ENCODE measurements at places on chromosomes 7 and 10.

GRCh38 chr10:69494626-69495558, 43.6 kb downstream of the TSPAN15 start:
- no peak for DNase-seq

- DNase-seq: no peak
Measured at GRCh38 chr7:132141109-132141508, 435.2 kb downstream of the PLXNA4 start.

DNA sequence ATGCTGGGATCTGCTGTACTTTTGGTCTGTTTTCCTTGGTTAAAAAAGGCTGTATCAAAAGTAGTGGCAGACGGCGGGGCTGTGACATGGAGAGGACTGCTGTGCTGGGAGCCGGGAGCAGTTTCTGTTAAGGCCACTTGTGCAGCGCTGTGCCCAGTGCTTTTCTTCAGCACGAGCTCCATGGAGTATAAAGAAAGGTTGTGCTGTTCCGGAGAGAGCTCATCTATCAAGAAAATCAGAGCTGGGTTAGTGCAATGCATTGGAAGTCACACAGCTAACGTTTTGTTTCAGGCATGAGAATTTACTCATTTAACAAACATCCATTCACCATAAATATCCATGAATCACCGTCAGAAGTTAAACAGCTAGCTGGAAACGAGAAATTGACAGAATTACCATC, 62.0 kb downstream of the KIAA1549 start:
- no peak for DNase-seq

- peak; percentile 87 for DNase-seq
Measured at GRCh38 chr10:104867966-104868598, 227.0 kb downstream of the SORCS3 start.

DNA sequence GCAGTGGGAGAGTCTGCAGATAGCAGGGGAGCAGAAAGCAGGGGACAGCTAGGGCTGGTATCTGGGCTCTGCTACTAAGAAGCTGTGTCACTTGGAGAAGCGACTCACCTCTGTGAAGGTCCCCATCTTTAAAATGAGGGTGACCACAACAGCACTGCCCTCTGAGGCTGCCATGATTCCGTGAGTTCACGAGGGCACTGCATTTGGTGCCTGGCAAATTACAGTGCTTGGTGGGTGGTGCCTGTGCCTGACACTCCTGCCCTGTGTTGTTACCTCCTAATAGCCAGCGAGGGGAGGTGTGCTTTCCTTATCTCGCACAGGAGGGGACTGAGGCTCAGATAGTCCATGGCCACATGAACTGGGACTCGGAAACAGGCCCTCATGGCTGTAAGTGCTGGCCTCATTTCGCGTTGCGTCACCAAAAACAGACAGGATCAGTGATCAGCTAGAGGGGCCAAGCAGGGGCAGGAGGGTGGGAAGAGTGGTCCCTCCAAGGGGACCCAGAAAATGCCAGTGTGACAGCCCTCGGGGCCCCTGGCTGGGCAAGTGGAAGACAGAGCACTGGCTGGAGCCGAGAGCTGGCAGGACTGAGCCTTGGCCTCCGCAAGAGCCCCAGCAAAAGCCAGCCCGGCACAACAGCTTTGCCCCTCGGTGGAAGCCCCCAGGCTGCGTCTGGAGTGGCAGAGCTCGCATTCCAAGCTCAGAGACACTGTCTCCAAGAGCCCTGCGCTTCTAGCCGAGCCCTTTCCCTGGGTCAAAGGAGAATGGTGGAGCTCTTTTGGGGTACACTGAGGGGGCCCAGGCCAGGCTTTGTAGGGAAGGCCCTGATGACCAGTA, 17.3 kb upstream of the BNIP3 start:
- DNase-seq: no peak

DNA sequence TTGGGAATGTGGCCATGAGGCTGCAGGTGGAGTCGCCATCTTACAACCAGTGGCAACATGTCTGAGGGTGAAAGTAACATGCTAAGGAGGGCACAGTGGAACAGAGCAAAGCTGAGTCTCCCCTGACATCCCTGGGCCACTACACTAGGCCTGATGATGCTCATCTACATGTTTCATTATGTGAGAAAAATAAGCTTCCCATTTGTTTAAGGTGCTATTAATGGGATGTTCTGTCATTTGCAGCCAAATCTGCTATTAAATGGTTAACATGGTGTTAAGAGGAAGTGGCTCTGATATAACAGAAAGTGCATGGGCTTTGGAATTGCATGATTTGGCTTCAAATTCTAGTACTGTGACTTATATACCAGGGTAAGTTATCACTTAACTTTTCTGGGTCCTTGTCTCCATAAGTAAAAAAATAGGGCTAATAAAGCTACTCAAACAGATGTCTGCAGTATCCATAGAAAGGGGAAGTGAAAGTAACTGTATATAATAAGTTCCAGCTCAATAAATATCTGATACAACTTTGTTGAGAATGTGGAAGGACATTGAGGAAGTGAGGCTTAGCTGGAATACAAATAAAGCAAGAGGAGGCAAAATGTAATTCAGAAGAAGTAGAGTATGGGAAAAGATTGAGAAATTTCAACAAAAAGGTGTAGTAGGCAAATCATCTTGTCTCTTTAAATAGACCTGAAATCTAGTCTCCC, 158.9 kb downstream of the RTKN2 start:
- no peak for DNase-seq

DNA sequence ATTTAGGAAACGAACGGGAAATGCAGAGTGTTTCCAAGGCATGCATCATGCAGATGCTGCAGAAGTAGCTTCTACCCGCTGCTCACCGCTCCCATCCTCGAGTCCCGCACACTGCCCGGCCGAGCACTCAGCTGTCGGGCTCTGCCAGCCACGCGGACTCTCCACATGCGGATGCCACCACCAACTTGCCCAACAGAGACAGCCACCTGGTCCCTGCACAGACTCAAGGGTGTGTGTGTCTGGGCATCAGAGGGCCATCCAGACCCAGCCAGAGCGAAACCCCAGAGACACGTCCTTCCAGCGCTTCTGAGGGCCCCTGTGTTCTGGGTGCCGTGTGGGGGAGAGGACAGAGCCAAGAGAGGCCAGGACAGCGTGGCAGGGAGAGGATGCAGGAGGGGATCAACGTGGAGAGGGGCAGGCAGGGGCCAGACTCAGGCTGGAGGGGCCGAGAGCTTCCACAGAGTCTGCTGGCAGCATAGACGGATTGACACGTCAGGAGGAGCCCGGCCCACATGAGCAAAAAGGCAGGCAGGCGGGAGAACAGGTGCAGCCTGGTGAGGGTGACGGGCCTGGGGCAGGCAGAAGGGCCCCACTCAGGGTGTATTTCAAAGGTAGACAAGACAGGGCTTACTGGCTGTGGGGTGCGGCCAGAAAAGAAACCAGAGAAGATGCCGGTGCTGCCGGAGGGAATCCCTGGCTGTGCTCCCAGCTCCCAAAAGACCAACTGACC, 18.3 kb downstream of the GPER1 start:
- DNase-seq: no peak

All from NCI-H69 (cell line).